ENCODE measurements at places on chromosomes 5 and 9. TPM values are rescaled to one million over a fixed set of nuclear protein-coding genes. Genes with fewer than 3 reads are reported as not detected.

SPATA31E1 gene
- total RNA-seq: 2.9 TPM

LOX gene
- total RNA-seq: 303 TPM

TPPP gene
- total RNA-seq: 1.9 TPM

CCDC171 gene
- 61.4 TPM for total RNA-seq

CHSY3 gene
- total RNA-seq: 105 TPM

RAB3C gene
- 4.6 TPM for total RNA-seq

INSL4 gene
- total RNA-seq: 4.8 TPM

TMEM232 gene
- total RNA-seq: 4.6 TPM

Measured in umbilical cord (tissue), 2 donors.